NCI-H2171 treated with DMSO at 0.1 percent for 48 hours (cell line): ENCODE measurements at places on chromosomes 12 and 14.

DNA sequence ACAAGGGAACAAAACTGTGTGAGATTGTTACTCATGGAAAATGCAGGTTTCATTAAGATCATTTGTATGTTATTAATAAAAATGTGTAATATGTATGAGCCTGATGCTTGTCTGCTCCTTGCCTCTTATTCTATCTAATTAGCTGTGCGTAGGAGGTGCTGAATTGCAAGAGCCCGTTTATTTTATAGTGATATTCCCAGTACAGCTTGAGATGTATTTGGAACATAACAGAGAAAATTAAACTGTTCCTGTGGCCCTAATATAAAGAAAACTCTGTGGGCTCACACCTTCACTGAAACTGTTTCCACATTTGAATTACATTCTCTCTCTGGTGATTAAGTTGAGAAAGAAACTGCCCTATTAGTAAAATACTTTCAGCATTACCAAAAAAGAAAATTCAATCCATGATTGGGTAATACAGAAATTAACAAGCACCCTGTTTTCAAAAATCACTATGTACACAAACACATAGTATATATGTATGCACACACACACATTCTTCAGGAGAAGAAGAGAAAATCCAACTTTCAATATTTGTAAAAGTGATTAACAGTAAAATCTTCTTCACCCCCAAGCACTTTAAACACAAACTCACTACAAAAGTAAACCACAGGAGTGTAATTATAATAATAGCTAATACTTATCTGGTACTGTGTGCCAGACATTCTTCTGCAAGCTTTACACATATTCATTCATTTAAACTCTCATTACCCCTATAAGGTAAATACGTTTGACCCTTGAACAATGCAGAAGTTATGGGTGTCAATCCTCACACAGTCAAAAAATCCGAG lies 233.2 kb downstream of the PHLDA1 start:
- no peak for DNase-seq

DNA sequence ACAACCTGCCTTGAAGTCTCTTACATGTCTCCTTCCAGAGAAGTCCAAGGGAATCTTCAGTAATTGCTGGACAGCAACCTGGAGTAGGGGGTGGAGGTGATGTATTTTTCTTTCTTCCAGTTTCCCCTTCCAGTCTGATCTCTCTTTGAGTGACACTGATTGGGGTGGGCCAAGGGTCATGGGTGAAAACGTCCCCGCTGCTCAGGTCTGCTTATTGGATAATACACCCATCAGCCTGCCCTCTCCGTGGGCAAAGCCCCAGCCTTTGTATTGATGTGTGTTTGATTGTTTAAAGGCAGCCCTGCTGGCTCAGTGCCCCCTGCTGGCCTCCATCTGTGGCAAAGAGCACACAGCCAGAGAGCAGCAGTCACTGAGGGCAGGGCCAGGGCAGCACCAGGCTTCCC lies 35.7 kb upstream of the ATP2A2 start:
- DNase-seq = no peak

GRCh38 chr12:91483471-91483985 lies 300.9 kb upstream of the DCN start:
- no peak for DNase-seq

DNA sequence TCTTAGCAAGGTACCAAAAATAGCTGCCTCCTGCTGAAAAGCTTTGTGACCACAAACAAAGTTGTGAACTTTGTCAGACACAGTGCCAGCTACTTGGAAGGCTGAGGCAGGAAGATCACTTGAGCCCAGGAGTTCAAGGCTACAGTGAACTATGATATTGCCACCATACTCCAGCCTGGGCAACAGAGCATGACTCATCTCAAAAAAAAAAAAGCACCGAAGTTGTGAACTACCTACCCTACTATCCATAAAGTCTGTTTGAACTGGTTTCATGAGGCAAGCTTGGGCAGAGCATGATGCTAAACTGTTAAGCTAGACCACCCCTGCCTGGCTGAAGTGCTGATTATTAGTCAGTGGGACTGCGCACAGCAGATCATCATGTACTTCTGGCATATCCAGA lies 75.5 kb downstream of the RAD52 start:
- DNase-seq = no peak

DNA sequence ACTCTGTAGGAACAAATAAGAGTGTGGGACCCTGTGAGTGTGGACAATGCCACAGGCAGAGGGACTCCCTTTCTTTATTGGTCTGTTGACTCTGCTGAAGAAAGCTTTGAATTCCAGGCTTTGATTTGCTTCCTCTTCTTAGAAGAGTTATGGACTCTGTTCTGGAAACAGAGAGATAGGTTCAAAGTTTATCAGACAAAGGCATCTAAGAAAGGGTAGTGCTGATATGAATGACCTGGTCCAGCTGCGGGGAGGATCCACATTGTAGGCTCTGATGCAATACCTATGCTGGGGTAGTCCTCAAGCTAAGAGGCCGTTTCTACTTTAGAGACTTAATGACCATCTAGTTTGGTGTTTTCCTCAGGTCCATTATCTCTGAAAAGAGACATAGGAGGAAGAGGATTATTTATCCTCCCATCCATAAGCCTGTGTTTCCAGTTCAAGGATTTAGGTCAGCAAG lies 10.7 kb upstream of the IKZF4 start:
- no peak for DNase-seq

DNA sequence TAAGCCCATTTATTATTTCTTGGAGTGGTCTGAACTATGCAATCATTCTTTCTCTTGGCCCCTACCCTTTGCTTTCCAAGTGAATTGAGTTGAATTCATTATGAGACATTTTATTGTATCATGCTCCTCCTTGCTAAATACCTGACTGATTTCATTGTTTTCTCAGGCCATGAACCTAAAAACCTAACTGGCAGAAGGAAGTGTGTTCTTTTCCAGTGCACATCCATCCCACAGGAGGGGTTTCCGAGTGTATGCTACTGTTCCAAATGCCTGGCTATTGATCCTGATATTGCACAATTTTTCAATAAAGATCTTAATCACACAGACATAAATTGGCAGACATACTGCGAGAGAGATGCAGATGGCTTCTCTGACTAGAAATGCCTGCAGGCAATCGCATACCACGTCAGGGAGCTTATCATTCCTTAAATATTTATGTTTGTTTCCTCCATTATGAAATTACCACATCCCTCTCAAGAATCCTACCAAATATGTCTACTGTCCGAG lies 162.2 kb upstream of the EGLN3 start:
- no peak for DNase-seq

DNA sequence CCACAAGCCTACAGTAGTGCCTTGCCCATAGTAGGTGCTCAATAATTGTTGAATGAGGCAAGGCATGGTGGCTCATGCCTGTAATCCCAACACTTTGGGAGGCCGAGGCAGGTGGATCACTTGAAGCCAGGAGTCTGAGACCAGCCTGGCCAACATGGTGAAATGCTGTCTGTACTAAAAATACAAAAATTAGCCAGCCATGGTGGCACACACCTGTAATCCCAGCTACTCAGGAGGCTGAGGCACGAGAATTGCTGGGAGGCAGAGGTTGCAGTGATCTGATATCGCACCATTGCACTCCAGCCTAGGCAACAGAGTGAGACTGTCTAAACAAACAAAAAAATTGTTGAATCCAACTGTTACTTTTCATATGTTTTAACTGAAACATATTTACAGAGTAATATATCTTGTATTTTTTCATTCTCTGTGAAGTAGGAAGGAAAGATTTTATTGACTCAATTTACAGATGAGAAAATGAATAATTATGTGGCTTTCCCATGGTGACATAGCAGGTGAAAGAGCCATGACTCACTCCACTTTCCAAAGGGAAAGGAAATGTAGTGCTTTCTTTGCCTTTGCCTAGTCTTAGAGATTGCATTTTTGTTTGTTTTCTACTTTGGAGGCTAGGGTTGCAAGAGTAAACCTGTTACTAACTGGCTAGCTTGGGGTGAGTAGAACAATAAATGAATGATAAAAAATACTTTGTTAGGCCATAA lies 95.4 kb upstream of the SLC38A4 start:
- DNase-seq = no peak

DNA sequence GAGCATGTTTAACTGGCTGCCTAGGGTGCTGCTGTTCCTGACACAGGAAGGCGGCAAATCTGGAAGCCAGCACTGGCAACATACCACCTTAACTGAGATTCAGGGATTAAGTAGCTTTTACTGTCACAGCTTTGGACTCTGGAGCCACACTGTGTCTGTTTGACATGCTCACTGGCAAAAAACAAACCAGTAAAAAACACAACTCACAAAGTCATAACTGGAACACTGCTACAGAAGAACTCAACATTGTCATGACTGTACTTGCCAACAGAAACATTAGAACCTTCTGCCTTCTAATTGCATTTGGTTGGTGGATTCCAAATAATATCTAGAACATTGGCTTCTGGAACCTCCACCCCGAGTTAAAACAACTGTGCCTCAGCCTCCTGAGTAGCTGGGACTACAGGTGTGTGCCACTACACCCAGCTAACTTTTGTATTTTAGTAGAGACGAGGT lies 117.6 kb downstream of the TTC6 start:
- no peak for DNase-seq

GRCh38 chr12:69240631-69240995 lies 1.2 kb downstream of the CPSF6 start:
- peak; percentile 32 for DNase-seq

DNA sequence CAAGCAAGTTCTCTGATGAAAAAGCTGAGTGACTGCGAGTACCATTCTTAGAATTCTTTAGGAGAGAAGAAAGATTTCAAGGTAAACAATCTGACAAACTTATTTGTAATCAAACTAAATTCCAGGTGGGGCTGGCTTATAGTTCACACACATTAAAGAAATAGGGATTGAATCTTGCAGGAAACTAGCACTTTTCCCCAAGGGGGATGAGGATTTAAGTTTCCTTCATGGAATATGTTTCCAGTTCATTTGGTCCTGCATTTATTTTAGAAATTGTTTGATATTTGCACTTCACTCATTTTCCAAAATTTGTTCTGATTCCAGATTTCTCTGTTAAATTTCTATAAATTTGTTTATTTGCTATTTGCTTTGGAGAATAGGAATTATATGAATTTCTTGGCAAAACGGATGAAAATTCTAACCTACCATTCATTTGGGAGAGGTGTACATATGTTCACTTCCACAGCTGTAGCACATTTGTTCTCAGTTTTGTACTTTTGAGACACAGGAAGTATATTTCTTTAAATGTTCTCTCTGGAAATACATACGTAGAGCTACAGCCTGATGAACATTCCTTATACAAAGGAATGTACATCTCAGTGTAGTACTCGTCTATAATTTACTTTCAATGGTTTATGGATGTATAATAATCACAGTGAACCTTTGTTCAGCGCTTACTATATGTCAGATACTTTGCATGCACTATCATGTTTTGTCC lies 145.5 kb downstream of the AKAP6 start:
- no peak for DNase-seq

GRCh38 chr14:23580152-23580926 lies 1.7 kb upstream of the JPH4 start:
- no peak for DNase-seq

DNA sequence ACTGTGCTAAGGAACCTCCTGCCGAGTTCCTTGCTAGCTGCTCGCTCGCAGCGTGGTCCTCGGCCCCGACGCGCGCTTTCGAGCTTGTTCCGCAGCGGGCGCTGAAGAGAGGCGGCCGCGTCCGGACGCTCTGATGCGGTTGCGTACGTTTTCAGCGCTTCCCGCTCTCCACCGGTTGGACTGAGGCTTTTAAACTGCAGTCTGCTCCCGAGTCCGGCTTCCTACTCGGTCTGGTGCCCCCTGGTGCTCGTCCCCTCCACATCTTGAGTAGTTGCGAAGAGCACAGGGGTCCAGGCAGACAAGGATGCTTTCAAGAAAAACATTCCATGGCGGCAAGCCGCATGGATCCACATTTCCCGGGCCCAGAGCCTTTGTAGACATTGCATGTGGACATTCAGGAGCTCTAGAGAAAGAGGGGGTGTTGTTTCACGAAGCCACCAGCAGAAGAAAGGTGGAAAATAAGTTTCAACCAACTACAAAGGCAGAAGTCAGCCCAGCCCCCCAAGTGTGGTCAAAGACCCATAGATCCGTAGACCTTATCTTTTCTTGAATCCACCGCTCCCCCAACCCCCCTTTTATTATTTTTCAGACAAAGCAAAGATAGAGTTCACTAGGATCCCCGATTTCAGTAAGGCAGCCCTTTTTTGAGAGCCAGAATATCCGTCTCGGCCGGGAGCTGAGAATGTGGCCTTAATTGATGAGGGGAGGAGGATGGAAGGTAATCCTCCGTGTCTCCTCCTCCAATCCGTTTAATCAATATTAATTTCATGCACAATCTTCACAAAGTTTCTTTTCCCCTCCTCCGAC lies 984 bp upstream of the WNK1 start:
- DNase-seq = peak; percentile 100

DNA sequence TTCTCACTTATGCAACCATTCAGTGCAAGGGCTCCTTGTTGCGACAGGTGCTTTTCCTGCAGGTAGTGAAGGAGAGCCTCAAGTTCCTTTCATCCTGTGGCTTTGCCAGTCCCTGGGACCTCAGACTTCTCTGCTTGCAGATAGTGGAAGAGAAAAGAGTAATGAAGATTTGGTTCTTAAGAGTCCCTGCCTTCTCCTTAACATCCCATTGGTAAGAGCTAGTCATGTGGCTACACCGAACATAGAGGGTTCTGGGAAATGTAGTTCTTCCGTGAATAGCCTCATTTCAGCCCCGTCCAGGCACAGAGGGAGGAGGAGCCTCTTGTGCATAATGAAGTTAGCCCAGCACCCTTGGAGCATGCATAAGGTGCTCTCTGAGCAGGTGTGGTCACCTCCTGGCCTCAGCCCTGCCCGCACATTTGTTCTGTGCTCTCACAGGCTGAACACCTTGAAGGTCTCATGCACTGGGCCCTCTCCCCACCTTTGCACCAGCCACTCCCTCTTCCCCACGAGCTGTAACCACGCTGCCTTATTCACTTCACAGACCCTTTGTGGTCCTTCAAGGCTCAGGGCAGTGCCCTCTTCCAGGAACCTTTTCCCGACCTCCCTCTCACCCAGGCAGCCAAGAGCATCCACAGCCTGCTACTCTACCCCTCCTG lies 134.0 kb downstream of the BCL11B start:
- no peak for DNase-seq

GRCh38 chr14:94421316-94421715 lies 31.3 kb downstream of the SERPINA11 start:
- no peak for DNase-seq

GRCh38 chr12:132322206-132323132 lies 6.9 kb downstream of the GALNT9 start:
- DNase-seq = no peak

DNA sequence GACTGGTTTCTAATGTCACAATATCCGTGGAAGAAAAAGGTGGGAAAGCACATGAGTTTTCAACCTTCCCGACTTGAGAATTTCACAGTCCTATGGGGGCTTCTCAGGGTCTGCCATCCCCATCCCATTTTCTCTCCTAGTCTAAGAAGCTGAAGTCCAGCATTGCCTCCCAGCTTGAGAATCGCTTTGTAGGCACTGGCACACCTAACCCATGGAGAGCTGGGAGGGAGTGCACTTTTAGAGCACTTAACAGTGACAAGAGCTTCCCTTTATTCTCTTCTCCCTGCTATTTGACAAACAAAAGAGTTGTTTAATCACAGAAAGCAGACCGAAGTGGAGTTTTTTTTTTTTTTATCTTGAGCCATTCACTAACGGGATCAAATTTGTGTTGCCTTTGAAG lies 22.8 kb upstream of the SRRM4 start:
- DNase-seq = no peak

GRCh38 chr14:68554231-68554630 lies 238.6 kb downstream of the ZFP36L1 start:
- DNase-seq = no peak
